ENCODE measurements at places on chromosomes 3 and 15. TPM values are rescaled to one million over a fixed set of nuclear protein-coding genes. Genes with fewer than 3 reads are reported as not detected.

Gene CCDC13
- 0.16 TPM for total RNA-seq

Gene ST8SIA2
- not detected for total RNA-seq

Gene ECT2
- 40.4 TPM for total RNA-seq

Gene CCR3
- total RNA-seq = not detected

Gene FBXO40
- not detected for total RNA-seq

Gene CKMT1B
- 0.66 TPM for total RNA-seq
